ENCODE measurements at places on chromosomes 2 and 18. TPM values are rescaled to one million over a fixed set of nuclear protein-coding genes. Genes with fewer than 3 reads are reported as not detected.

TCF7L1 gene
- 1.1 TPM for total RNA-seq

OTOS gene
- 0.94 TPM for total RNA-seq

C2orf80 gene
- total RNA-seq, result 28.7 TPM

RNF181 gene
- 38.8 TPM for total RNA-seq

SERPINB3 gene
- total RNA-seq, result not detected

Data from occipital lobe (tissue), 3 donors.